ENCODE measurements at places on chromosomes 7 and 10.

- DNase-seq: no peak
These were observed 238.9 kb downstream of the CAMK1D start for GRCh38 chr10:12588091-12588860.

DNA sequence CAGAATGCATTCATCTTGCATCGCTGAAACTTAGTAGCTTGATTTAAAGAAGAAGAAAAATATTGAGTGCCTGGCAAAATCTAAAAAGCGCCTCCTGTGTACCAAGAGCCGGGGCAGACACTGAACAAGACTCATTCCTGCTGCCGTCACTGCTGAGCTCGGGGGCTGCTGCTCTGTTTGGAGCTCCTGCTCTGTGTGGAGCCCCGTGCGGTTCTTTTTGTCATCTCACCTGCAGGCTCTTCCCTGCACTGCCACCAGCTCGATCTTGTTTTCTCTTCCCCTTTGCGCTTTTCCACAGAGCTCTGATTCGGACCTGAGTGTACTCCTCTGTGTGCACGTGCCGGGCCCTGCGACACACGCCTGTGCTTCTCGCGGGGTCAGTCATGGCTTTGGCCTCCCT lies 462.1 kb upstream of the DPP6 start:
- DNase-seq: no peak

DNA sequence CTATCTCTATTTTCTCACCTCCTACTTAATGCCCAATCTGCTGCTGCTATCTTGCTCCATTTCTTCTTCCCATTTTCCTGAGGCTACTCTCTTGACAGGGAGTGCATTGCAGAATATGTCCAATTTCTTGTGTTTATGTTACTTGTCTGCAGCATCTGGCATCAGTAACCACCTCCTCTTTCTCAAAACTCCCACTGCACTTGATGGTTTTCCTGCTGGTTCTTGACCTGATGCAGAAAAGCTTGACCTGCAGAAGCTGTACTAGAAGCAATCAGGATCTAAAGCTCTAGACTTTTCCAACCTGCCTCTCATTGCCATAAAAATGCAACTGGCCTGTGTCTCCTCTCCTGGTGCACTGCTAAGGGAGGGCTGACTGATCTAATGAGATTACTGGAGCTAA lies 287.8 kb downstream of the ZEB1 start:
- no peak for DNase-seq

DNA sequence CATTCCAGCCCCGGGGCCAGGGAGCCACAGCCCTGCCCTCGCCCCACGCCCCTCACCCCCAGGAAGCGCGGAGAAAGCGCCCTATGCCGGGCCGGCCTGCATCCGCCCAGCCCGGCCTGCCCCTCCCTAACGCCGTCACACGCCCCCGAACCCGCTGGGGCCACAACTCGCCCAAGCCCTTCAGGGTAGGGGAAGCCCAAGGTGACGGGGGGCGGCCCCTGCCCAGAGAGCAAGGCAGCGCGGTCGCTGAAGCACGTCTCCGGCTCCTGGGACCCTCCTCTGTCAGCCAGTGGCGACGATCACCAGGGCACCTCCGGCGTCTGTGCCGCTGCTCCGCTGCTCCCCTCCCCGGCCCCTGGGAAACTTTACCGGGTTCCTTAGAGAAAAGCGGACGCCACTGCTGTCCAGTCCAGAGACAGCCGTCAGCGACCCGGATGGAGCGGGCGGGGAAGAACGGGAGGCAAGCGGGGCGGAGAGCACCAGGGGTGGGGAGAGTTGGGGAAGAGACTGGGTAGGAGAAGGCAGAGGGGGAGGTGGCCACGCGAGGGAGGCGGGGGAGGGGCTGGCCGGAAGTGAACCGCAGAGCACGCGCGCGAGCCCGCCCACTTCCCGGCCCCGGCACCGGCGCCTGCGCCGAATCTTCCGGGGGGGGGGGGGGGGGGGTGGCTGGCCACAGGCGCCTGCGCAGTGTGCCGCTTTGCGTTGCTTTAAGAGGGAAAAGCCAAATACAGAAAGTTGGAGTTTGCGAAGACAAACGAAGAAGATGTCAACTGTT lies at the start of gene HERC4:
Gene HERC4 (minus strand): TSS at position 509 of the 775 bp plus-strand sequence. CDS start 2,175 bp downstream, outside the sequence.
- DNase-seq: peak; percentile 80

- DNase-seq: no peak
These were observed 14.2 kb downstream of the CLRN3 start for GRCh38 chr10:127878475-127879055.

DNA sequence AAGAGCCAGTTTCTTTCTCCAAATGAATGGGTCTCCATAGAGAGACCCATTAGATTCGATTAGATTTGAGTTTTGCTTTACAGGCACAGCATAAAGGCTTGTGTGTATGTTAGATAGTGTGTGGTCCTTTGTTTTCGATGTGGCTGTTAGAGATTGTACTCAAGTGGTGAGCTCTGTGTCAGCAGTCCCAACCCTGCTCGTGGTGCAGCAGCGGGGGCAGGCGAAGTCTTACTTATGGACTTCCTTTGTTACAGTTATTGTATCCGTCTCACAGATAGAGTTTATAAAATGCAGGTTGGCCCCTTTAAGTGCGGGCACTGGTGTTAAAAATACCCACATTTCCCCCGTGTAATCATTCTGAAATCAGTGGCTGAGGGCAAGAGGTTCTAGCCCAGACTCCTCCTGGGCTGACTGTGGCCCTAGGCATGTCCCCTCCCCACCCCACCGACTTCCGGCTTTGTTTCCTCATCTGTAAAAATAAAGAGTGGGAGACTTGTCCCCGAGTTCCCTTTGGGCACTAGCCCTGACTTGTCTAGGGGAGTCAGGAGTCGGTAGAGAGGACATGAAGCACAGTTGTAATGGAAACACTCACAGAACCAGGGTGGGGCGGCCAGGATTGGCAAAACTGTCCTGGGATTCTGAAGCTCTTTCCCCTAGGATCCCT lies 28.6 kb downstream of the MTURN start:
- DNase-seq: no peak

DNA sequence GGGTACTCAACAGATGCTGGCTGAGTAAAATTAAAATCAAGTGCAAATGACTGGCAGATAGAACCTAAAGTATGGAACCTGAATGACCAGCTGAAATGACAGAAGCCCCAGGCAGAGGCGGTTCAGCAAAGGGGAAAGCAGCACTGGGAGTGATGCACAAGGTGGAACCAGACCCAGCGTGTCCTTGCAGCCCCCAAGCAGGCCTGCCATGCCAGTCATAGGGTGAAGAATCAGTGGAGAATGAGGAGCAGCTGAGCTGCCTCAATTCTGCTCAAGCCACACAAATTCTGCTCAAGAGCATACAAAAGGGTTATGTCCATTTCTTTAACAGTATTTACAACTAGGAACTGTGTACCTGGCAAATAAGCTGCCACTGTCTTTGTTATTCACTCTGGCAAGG lies 8.7 kb downstream of the ACTR1A start:
- DNase-seq: no peak

DNA sequence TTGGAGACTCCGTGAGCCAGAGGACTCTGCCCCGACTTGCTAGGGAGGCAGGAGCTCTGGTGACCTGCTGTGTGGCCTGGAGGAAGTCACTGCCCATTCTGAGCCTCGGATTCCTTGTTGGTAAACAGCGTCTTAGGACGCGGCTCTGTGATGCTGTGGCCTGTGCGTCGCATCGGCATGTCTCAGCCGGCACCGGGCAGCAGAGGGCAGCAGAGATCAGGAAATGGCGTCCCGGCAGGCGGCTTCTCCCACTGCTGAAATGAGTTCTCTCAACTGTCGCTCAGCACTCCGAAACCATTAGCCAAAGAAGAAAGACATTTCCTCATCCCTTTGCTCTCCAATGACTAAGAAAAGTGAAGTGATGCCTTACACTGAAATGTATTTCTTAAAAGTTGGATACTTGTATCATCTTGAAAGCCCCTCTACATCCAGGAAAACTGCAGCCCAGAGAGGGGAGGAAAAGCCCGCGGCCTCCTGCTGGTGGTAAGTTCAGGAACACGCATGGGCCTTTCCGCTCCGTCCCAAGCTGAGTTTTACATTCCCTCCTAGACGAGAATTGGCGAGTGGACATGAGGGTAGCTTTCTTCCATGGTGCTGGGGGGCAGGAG lies 91.7 kb downstream of the WDR11 start:
- peak; percentile 56 for DNase-seq

GRCh38 chr7:129951226-129952085 lies 1.3 kb downstream of the UBE2H start:
- no peak for DNase-seq

GRCh38 chr7:47543714-47544113 lies 38.2 kb downstream of the TNS3 start:
- no peak for DNase-seq

DNA sequence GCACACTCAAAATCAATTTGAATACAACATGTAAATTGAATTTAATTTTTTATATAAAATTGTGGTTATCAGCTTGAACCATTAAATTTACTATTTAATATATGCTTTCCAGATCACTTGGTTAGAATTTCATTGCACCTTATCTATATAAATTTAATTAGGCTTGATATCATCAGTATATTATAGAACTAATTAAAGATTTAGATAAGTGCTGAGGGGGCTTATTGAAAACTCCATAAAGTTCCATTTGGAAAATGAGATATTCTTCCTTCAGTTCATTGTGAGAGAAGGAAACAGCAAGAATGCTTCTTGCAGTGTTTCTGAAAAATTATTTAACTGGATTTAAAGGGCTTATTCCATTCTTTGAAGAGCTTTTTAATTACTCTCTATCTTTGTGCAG lies 85.7 kb upstream of the LRGUK start:
- no peak for DNase-seq

DNA sequence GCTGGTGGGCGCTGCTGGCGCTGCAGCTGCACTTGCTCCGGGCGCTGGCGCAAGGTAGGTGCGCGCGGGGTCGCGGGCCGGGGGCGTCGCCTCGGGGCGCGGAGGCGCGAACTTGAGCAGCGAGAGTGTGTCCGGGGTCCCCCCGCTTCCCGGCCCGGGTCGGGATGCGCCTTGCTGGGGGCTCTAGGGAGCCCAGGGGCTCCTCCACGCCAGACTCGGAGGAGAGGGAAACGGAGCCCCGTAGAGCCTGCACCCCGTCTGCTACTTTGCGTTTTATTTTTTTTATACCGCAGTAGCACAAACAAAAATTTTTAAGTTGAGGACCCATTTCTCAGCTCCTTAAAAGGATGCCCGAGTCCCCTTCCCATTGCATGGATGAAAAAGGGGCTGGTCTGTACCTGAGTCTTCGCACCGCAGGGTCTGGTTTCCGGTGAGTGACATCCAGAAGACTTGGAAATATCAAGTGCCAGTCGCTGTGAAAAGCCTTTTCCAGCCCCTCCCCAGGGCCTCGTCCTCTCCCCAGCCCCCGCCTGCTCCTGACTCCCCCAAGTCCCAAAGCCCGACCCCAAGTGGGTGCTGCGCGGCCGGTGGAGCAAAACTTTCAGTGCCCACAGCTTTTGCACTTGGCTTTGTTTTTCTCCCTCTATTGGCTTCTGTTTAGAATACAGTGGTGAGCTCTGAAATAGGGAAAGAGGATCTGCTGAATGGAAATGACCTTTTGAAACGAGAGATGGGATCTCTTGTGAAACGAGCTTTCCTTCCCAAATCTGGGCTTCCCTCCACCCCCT lies 973 bp downstream of the SDK1 start:
- no peak for DNase-seq

DNA sequence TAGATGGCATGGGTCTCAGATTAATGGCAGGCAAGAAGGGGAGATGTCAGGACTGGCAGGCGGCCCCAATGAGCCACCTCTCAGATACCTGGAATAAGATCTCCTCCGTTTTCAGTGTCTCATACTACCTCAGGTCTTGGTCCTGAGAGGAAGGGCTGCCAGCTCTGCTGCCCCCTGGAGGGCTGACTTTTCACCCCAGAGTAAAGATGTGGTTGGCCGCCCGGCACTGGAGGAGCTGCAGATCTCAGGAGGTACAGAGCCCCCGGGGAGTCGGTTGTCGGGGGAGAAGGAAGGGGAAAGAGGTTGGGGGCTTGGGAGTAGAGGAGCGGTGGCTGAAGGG lies 642 bp upstream of the COL13A1 start:
- DNase-seq: peak; percentile 45

GRCh38 chr10:46240684-46241565 lies 45.9 kb upstream of the ANTXRL start:
- DNase-seq: no peak

- DNase-seq: peak; percentile 94
These were observed 40.9 kb downstream of the NSUN6 start for GRCh38 chr10:18610517-18610916.

GRCh38 chr7:4667776-4668509 lies 14.2 kb upstream of the FOXK1 start:
- no peak for DNase-seq

GRCh38 chr7:15801041-15801440 lies 114.6 kb upstream of the MEOX2 start:
- DNase-seq: no peak

DNA sequence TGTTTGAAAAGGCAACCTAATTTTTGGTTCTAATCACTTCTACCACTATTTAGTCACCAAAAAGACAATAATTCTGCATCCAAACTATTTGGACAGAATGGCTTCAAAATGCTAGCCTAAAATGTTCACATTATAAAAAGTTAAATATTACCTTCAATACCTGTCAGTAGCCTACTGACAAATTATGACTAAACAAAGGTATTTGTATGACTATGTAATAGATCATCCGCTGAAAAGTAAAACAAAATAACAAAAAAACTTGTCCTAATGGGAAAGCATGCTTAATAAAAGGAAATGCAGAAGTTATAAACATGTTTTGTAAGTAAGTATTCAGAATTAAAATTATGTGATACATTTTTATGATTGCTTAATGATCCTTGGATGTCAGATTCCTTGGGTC lies 36.6 kb downstream of the CD36 start:
- DNase-seq: no peak

GRCh38 chr7:43729924-43730248 lies 563 bp upstream of the COA1 start:
- no peak for DNase-seq

DNA sequence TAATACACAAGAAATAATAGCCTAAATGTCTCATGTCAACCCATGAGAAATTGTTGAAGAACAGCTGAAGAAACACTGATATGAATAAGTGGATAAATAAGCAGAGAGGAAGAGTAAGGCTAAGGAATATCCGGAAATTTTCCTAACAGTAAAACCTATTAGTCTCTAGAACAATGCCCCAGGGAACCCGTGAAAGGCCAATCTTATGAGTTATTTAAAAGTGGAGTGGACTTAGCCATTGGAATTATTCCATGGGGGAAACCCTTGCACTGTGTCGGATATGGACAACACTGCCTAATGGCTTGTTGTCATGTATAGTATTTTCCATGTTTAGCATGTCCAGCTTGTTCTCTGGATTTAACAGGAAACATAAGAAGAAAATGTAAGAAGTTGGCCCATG lies 217.2 kb upstream of the PLXNA4 start:
- no peak for DNase-seq

GRCh38 chr10:71888623-71889387 lies 37.8 kb upstream of the PSAP start:
- peak; percentile 58 for DNase-seq

DNA sequence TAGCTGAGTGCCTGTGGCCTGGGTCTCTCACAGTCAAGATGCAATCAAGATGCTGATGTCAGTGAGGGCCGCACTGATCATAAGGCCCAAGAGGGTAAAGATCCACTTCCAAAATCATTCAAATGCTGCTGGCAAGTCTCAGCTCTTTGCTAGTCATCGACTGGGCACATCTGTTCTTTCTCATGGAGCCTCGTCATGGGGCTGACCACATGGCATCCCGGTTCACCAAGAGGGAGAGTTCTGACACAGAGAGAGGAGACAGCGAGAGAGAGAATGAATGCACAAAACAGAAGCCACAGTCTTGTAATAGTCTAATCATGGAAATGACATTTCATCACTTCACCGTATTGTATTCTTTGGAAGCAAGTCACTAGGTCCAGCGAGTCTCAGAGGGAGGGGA lies 1067.5 kb upstream of the C7orf33 start:
- DNase-seq: no peak

GRCh38 chr10:13068071-13068470 lies 31.9 kb upstream of the OPTN start:
- no peak for DNase-seq

Data from RCC 7860 (cell line).